ENCODE measurements at places on chromosomes 2 and 18. TPM values are rescaled to one million over a fixed set of nuclear protein-coding genes. Genes with fewer than 3 reads are reported as not detected.

The ALPP gene
- not detected for polyA plus RNA-seq

GRCh38 chr18:14086458-14087231 is 45.6 kb downstream of the ZNF519 start:
- no peak overlapping the region for H3K27ac ChIP-seq
- no peak overlapping the region for H3K4me3 ChIP-seq
- peak; percentile 57 for DNase-seq
- peaks cover 9% of the 10 kb centered on the region for H3K4me1 ChIP-seq
- H3K27me3 ChIP-seq = no peaks in the 10 kb centered on the region
- H3K36me3 ChIP-seq = no peaks in the 10 kb centered on the region

The ANKRD53 gene
- polyA plus RNA-seq = 2.0 TPM

DNA sequence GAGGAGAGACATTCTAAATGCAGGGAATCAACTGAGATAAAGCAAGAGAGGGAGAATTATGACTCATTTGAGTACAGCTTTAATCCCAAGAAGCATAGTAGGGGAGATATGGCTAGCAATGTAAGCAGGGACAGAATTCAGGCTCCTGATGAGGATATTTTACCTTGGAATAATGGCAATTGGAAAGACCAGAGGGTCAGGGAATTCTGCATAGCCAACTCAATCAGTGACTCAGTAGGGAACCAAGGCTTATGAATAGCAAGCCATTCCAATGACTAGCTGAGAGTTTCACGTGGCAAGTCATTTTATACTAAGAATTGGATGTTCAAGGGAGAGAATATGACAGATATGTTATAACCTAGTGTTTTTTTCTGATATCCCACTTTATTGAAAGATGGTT is 563.8 kb upstream of the NETO1 start:
- H3K36me3 ChIP-seq = no peaks in the 10 kb centered on the region
- H3K4me3 ChIP-seq = no peak overlapping the region
- no peaks in the 10 kb centered on the region for H3K27me3 ChIP-seq
